ENCODE measurements at places on chromosomes 1 and 21.

- DNase-seq: no peak
These were observed 50.4 kb downstream of the CD34 start for GRCh38 chr1:207860531-207860930.

DNA sequence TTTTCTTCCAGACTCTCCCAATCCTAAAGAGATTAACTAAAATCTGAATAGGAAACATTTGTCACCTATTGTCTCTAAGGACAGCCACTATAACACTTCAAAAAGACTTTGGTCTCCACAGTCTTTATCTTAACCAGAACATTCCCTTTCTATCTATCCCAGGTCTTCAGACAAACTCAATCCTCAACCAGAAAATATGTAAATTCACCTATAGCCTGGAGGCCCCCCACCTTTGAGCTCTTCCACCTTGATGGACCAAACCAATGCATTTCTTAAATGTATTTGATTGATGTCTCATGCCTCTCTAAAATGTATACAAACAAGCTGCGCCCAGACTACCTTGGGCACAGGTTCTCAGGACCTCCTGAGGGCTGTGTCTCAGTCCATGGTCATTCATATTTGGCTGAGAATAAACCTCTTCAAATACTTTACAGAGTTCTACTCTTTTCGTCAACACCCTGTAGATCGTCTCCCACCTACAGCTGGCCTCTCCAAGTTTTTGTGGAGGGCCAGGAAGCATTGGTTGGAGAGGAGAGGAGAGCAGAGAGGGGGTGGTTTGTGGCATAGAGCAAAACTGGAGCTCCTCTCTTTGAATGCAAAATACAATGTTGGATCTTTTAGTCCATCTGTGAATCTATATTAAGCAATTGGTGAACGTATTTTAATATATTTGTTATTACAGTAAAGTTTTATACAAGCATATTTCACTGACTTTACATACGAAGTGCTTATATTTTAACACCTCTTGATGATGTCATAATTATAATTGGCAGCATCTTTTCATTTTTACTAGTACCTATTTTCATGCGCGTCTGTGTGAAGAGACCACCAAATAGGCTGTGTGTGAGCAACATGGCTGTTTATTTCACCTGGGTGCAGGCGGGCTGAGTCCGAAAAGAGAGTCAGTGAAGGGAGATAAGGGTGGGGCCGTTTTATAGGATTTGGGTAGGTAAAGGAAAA lies 230.7 kb upstream of the DUSP10 start:
- DNase-seq: no peak

DNA sequence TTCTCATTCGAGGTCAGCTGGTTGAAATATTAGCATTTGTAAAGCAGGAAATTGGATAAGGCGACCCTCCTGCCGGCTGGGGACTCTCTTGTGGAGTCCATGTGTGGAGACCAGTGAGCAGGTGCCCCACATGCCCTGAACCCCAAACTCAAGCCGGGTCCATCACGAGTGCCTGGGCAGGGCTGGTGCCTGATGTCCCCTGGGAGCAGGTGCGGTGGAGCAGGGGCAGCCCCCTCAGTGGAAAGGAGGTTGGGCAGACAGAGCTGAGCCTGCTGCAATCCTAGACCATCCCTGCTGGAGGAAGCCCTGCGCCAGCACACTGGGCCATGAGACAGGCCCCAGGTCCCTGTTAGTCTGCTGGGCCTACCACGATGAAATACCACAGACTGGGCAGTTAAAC lies 395.6 kb downstream of the NPHP4 start:
- no peak for DNase-seq

DNA sequence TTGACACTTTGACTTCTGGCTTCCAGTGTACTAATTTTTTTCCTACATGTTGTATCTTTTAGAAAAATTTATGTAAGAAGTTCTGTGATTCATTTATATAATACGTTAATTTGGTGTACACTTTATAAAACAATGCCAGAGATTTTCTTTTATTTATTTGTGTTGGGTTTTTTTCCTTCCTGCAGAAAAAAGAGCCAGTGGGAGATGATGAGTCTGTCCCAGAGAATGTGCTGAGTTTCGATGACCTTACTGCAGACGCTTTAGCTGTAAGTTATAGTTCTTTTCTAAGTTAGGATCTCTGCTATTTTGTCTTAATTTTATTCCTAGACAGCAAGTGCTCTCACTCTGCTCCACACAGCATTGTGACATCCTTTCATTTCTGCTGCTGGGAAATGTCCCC lies 14.4 kb downstream of the SARS1 start:
- DNase-seq: no peak

GRCh38 chr1:185091480-185091879 lies 46.1 kb downstream of the RNF2 start:
- no peak for DNase-seq

DNA sequence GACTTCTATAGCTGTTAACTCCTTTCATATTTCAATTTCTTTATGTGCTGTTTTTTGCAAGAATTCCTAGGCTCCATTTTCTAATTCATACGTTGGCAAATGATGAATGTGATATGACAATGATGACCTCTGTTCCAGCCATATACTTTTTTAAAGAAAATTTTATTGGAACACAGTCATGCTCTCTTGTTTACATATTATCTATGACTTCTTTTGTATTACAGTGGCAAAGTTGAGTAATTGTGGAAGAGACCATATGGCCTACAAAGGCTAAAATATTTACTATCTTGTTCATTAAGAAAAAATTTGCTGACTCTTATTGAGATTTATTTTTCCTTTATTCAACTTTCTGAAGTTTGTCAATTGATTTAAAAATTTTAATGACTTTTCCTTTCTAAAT lies 7.1 kb downstream of the IFI44L start:
- no peak for DNase-seq

GRCh38 chr1:59691261-59691660 lies 123.5 kb upstream of the HOOK1 start:
- no peak for DNase-seq

DNA sequence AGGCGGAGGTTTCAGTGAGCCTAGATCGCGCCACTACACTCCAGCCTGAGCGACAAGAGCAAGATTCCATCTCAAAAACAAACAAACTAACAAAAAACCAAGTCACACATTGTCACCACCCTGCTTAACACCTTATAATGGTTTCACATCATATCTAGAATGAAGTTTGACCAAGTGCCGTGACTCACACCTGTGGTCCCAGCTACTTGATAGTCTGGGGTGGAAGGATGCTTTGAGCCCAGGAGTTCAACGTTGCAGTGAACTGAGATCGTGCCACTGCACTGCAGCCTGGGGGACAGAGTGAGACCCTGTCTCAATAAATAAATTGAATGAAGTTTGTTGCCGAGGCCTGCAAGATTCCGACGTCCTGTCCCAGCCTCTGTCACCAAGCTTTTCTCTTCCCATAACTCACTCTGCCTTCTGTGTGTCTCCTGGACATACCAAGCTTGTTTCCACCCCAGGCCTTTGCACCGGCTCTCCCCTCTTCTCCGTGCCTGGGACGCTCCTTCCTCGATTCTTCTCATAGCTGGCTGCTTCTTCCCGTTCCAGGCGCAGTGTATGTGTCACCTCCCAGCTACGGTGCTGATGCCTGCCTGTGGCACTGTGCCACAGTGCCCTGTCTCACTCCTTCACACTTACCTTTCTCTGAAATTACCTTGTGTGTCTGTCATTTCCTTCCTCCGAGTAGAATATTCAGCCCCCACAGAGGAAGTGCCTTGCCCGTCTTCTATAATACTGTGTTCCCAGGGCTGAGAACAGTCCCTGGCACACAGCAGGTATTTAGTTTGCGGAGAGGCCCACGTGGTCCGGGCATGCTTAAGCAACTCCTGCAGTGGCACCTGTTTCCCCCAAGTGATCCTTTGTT lies 3.8 kb upstream of the SELENON start:
- no peak for DNase-seq

DNA sequence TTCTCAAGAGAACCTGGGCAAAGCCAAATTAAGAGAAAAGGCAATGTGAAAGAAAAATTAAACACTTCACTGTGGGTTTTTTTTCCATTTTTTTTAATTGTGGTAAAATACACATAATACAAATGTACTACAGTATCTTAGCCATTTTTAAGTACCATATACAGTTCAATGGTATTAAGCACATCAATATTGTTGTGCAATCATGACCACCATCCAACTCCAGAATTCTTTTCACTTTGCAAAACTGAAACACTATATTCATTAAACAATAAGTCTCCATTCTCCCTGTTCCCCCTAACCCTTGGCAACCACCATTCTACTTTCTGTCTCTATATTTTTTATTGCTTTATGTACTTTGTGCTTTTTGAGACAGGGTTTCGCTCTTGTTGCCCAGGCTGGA lies 17.8 kb upstream of the OTUD7B start:
- DNase-seq: no peak

DNA sequence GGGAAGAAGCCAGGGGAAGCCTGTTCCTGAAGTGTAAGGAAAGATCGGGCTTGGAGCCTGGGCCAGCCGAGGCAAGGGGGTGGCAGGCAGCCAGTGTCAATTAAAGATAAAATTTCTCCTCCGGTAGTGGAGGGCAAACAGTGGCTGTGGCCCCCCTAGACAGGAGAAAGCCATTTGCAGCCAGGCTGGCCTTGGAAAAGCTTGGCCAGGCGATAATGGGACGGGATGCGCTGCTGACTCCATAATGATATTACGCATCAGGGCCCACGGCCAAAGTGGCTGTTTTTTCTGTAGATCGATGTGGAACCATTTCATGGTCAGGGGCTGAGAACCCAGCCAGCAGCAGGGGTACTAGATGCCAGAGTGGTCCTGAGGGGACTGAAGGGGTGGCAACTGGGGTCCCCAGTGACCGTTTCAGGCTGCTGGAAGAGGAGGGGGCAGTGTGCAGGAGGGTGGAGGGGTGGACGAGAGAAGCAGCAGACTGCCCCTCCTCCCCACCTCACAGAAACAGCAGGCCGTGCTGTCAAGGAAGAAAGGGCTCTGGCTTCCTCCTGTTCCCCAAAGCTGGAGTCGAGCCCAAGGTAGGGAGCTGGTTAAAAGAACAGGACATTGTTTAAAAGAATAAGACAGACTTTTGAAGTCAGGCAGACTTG lies 25.2 kb downstream of the KCNC4 start:
- no peak for DNase-seq

GRCh38 chr1:210489491-210489890 lies 160.8 kb downstream of the HHAT start:
- DNase-seq: no peak

DNA sequence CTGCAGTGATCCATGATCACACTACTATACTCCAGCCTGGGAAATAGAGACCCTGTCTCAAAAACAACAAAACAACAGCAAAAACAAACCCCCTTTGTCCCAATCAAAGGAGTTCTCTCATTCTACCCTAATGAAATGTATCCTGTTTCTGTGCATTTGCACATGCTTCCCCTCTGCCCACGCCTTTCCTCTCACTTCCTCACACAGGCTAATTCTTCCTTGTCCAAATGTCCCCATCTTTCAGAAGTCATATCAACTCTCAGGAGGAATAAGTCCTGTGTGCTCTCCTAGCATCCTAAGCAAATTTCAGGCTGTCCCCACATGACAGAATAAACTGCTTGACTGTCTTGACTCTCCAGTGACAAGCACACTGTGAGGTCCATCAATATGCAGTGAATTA lies 8.1 kb upstream of the ATP1B1 start:
- DNase-seq: no peak

GRCh38 chr1:23837908-23838307 lies 12.7 kb upstream of the HMGCL start:
- DNase-seq: no peak

GRCh38 chr1:95067568-95067967 lies 5.2 kb downstream of the ALG14 start:
- no peak for DNase-seq

DNA sequence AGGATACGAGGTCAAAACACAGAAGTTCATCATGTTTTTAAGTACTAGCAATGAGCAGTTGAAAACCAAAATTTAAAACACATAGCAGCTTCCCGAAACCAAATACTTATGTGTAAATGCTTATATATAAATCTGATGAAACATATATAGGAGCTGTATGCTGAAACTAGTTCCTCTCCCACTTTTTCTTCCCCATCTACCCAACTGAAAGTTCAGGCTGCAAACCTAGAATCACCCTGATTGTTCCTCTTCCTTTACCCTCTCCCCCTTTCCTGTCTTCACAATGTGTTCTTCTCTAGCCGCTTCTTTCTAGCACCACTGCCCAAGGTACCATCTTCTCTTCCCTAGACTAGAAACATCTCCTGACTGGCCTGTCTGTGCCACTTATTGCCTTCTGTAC lies 90.6 kb downstream of the ST3GAL3 start:
- no peak for DNase-seq

- no peak for DNase-seq
These were observed 19.4 kb downstream of the KIF21B start for GRCh38 chr1:201004154-201004553.

- no peak for DNase-seq
These were observed 137.6 kb upstream of the POGK start for GRCh38 chr1:166701603-166702100.

GRCh38 chr1:208289716-208290115 lies 45.5 kb upstream of the PLXNA2 start:
- no peak for DNase-seq

DNA sequence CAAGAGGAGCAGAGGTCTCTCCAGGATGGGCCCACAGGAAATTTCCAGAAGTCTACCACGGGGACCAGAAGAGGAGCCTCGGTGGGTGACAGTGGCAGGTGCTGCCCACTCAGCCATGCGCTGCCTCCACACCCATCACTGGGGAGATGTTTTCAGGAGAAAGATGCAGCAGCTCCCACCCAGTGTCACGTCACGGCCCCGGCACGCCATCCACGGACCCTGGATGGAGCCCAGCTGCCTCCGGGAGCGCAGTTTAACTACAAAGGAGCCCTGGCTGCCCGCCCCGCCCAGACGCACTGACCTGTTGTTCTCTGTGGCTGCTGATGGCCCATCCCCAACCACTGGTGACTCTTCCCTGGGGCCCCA lies 6.8 kb downstream of the TSPEAR start:
- DNase-seq: no peak

- no peak for DNase-seq
These were observed 84.8 kb downstream of the POFUT2 start for GRCh38 chr21:45202889-45203288.

DNA sequence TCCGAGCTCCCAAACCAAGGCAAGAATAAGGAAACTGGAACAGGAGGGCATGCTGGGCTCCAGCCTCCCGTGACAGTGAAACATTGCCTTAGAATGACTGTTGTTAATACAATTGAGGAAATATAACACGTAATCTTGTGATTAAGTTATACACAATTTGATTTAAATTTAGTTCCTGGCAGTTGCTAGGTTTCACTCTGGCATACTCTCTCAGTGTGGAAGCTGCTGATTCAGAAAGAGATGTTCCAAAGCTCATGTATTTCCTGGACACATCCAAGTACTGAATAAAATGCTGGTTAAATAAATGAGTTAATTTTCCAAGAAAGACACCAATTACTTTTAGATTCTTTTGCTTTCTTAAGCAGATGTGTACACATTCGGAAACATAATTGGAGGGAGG lies 176.1 kb downstream of the GRIK1 start:
- DNase-seq: no peak

- no peak for DNase-seq
These were observed 32.4 kb downstream of the TBCE start for GRCh38 chr1:235399661-235400060.

GRCh38 chr1:202124142-202124541 lies 1.4 kb downstream of the GPR37L1 start:
- DNase-seq: no peak

- no peak for DNase-seq
These were observed 2.0 kb upstream of the CAMTA1 start for GRCh38 chr1:6783221-6783620.

- DNase-seq: no peak
These were observed 126.2 kb upstream of the CD34 start for GRCh38 chr1:208036918-208037766.

- DNase-seq: no peak
These were observed 43.0 kb downstream of the TMEM53 start for GRCh38 chr1:44631333-44631646.

GRCh38 chr1:107158496-107158895 lies 17.7 kb downstream of the NTNG1 start:
- DNase-seq: no peak

GRCh38 chr21:42621166-42621818 lies 32.1 kb upstream of the PDE9A start:
- DNase-seq: no peak

Data from dermis microvascular lymphatic vessel endothelial cell (primary cell).